ENCODE measurements at places on chromosomes 3 and 15.

DNA sequence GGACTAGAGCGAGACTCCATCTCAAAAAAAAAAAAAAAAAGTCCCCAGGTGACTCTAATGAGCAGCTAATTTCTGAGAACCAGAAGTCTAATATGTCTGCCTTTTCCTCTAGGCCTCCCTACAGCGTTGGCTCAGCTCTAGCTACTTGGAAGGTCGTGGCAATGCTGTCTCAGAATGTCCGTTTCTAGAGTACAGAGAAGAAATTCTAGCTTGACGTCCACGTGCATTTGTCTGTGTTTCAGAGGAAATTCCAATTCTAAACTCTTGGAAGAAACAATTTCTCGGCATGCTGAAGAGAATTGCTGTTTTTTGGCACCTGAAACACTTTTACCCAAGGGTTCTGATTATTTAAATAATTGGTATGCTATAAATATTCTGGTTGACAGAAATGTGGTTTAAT, 78.8 kb downstream of the SOX2 start:
- DNase-seq, result no peak

DNA sequence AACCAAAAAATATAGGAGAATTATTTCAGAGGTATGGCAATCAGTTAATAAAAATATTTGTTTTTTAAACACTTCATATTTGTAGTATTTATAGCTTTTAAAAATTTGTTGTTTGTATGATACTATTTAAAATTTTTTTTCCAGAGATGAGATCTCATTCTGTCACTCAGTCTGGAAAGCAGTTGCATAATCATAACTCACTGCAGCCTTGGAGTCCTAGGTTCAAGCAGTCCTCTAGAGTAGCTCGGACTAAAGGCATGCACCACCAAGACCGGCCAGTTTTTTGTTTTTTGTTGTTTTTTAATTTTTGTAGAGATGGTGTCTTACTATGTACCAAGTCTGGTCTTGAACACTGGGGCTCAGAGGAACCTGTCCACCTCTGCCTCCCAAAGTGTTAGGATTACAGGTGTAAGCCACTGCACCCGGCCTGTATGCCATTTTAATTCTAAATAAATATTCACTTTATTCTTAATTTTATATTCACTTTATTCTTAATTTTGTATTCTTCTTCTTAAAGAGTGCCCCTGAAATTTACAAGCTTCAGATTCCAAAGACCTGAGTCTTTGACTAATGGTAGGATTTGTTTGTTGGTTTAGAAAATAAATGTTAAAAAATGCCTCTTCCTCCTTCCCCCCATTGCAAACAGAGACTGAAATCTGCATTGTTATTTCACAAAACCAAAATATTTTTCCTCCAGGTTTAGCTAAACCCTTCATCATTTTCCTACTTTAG, 9.4 kb downstream of the TGFBR2 start:
- DNase-seq, result no peak

DNA sequence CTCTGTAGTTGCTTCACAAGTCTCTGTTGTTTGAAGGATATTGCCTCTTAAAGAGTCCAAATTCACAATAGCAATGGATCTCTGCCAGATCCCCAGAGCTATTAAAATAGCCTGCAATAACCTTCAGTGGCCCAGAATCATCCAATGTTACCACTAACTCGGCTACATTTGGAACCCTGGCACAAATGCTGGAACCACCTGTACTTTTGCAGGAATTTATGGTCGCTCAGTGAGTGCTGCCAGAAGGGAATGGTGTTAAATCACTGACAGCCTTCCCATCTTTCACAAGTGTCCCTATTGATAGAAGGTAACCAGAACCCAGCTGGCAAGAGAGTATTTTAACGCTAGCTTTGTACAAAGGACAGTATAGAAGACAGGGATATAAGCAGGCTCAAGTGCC, 298.8 kb upstream of the PLSCR5 start:
- DNase-seq, result no peak

- DNase-seq, result no peak
Measured at GRCh38 chr15:59371458-59372351, 966 bp downstream of the MYO1E start.

DNA sequence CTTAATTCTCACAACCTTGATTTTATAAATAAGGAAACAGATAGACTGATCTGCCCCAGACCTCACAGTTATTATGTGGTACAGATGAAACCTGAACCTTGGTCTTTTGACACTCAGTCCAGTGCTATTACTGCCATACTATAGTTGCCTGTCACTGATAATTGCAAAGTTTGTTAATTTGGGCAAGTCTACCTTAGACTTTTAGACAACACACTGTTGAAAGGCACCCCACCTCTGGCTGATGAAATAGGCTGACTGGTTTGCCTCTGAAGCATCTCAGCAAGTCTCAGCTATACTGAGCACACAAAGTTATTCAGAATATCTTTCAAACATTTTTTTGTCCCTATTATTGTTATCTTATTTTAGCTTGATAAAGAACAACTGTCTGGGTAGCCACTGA, 53.1 kb upstream of the MAP4 start:
- DNase-seq, result no peak

DNA sequence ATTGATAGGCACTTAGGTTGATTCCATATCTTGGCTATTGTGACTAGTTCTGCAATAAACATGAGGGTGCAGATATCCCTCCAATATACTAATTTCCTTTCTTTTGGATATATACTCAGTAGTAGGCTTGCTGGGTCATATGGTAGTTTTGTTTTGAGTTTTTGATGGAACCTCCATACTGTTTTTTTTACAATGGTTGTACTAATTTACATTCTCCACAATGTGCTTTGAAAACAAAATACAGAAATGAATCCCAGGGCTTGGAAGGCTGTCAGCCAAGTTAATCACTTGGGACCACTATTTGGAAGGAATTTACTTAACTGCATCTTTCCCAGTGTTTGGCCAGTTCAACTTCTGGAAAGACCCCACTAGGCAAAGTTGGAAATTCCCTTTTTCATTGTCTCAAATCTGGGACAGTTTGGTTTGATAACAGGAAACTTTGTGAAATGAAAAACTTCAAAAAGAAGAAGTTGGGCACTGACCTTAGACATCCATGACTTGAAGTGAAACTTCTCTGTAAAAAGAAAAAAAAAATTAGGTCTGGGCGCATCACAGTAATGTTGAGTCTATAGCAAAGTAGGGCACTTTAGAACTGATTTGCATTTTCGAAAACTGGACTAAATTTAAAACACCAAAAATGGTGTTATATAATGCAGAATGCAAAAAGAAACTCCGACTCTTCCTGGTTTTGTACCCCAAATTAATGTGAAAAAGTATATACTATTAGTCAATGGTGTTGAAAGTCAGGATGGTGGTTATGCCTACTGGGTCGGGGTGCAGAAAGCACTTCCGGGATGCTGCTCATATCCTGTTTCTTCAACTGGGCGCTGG, 6.0 kb downstream of the CTSH start:
- DNase-seq, result peak; percentile 71

DNA sequence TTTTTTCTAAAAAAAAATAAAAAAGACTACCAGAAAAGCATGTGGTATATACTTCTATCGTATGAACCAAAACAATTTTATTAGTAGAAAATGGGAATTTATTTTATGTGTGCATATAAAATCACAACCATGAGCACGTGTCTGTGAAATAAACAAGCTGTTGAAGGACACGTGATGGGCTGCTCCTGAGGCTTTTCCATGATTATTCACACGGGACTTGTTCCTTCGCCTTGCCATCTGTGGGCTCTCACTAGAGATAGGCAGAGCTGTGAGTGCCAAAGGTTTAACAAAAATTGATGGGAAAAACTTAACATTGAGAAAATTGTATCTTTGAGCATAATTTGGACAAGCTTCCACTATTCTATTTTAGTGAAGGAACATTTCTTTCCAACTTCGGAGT, 12.4 kb upstream of the ETV5 start:
- DNase-seq, result no peak

DNA sequence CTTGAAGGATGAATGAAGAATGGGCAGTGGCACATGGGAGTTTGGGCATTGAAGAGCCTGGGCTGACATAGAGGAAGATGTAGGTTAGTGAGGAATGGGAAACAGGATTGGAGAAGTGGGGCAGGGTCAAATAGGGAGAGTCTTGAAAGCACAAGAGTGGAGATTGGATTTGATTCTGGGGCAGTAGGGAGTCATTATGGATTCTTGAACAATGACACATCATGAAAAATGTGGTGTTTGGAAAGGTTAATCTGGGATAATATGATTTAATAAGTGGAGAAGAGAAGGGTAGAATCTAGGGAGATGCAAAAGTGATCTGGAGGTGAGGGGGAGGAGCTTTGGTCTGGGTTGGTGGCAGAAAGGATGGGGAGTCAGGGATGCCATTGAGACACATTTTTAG, 45.4 kb upstream of the ROPN1 start:
- no peak for DNase-seq

GRCh38 chr3:172478116-172478515, 29.9 kb upstream of the GHSR start:
- no peak for DNase-seq

- no peak for DNase-seq
Measured at GRCh38 chr3:151319628-151320027, 3.0 kb upstream of the GPR87 start.

DNA sequence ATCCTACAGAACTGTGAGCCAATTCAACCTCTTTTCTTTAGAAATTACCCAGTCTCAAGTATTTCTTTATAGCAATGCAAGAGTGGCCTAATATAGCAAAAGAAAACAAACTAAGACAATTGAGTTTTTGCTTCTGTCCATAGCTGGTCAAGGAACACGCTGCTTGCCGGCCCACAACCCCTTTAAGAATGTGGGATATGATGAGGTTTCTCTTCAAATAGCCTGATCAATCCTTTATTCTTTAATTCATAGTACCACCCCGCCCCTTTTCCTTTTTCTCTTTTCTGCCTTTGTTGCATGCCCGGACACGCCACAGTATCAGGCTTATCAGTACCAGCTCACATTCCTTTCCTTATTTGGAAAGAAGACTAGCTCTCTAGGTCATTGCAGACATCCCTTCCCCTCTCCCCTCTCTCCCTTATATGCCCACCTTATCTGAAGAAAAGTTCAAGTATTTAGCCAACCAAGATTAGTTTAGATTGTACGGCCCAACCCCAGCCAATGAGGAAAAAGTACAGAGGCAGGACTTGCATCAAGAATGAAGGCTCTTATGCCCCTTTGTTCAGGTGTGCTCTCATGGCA, 404.5 kb downstream of the OCA2 start:
- no peak for DNase-seq

DNA sequence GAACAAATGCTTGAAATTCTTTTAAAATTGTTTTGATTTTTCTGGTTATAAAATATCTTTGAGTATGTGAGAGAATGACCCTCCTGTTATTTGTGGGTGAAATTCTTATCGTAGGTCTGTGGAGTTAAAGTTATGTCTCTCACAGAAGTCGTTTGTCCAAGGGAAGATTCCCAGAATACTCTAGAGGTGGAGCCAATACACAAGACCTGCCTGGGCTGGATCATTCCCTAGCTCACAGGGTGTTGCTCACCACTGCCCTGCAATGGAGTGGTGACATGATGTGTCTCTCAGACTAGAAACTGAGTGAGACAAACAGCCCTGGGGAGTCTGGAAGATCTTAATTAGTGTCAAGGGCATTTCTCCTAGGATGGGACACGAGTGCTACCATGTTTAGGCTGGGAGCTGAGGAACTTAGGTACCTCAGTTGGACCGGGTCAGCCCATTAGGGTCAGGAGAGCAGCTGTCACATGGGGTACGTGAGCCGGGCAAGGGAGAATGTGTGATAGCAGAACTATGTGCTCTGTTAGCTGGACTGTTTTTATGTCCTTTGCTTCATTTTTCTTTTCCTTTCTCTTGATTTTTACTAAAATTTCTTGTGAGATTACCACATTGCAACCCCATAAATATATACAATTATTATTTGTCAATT, 53.6 kb upstream of the MYO5C start:
- no peak for DNase-seq

DNA sequence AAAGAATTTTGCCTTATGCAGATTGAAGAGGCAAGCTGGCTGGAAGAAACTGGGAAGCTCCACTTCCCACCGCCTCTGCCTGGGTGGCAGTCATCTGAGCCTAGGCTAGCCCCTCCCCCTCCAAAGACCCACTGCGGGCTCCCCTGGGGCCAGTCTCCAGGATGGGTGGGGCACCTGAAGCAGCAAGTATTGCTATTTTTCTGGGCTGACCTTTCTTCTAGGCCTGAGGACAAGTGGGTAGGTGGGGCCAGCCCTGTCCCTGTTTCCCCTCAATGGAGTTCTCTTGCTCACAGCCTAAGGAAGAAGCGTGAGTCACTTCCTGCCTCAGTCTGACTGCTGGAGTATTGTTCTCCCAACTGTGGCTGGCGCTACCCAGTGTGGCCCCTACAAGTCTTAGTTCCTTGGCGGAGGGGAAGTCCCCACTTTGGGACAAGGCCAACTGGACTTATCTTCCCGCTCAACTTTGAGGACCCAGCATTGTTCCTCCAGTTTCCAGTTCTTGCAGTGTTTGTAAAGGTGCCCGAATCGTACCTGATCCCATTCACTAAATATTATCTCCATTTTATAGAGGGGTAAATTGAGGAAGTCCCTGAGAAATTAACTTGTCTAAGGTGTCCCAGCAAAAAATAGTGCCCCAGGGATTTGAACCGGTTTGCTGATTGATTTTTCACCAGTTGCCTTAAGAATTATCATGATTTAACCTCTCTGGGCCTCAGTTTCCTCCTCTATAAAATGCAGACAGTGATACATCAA, 1.4 kb downstream of the FURIN start:
- peak; percentile 81 for DNase-seq

DNA sequence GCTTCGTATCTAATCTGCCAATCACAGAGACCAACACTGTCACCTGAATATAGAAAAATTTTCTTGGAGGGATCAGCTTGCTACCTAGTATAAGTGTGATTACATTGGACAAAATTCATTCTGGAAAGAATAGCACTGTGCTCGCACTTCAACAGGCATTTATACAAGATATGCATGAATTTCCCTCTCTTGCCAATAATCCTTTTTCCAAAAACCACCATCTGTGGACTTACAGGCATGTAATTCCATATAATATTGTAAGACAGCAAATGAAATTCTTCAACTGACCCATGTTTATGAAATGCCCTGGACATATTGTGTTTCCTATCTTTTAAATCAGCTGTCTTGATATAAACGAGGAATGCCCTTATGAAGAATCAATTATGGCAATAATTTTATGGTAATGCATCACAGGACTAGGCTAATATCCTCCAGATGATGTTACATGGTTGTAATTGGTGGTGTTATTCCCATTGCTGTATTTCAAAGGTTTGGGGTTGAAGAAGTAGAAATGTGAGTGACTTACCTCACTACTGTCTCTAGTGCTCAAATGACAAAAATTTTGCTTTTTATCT, 861.4 kb upstream of the NECTIN3 start:
- DNase-seq, result no peak

DNA sequence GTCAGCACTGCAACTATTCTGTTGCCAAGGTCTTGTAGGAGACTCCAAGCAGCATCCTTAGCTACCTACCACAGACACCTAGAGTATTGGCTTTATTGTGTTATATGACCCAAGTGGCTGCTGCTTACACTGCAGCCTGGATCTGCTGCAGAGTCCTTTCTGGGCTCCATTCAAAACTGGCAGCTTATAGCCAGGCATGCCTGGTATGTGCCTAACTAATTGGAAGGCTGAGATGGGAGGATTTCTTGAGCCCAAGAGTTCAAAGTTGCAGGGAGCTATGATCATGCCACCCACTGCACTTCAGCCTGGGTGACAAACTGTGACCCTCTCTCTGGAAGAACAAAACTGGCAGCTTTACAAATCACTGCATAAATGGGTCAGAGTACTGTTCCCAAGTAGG, 8.6 kb downstream of the NDUFB4 start:
- no peak for DNase-seq

All from activated CD4-positive, alpha-beta memory T cell treated with anti-CD3 and anti-CD28 coated beads for 36 hours (primary cell).